NCI-H2029 (cell line): ENCODE measurements at places on chromosomes 2 and 18.

DNA sequence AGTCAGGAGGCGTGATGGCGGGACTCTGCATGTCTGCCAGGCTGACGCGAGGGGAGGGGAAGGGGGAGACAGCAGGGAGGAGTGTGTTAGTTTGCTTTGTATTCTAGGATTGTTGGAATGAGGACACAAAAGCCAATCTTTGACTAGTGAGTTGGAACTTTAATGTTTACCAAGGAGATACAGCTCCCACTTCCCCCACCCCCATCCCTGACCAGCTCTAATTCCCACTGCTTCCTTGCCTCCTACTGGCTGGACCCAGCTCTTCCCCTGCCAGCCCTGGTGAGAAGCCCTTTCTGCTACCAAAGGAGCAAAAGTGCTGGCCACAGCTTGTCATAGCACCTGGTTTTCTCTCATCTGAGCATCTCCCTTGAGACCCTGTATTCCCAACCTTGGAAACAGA is 84.5 kb downstream of the CELF4 start:
- no peak for DNase-seq

DNA sequence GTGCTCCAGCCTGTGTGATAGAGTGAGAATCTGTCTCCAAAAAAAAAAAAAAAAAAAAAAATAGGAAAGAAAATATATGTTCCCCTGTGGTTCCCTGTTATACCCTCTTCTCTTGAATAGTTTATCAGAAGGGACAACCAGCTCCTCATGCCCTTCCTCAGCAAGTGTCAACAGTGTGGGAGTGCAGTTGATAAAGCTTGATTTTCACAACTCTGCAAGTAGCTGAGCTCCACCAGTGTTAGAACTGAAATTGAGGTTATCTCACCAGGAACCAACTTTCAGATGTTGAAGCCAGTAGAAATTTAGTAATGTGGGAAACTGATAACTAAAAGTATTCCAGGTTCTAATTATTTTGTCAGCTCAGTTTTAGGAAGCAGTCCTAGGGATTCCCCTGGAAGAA is 25.1 kb downstream of the NEDD4L start:
- DNase-seq = no peak

GRCh38 chr2:138829326-138829919 is 49.2 kb upstream of the NXPH2 start:
- DNase-seq = peak; percentile 24

DNA sequence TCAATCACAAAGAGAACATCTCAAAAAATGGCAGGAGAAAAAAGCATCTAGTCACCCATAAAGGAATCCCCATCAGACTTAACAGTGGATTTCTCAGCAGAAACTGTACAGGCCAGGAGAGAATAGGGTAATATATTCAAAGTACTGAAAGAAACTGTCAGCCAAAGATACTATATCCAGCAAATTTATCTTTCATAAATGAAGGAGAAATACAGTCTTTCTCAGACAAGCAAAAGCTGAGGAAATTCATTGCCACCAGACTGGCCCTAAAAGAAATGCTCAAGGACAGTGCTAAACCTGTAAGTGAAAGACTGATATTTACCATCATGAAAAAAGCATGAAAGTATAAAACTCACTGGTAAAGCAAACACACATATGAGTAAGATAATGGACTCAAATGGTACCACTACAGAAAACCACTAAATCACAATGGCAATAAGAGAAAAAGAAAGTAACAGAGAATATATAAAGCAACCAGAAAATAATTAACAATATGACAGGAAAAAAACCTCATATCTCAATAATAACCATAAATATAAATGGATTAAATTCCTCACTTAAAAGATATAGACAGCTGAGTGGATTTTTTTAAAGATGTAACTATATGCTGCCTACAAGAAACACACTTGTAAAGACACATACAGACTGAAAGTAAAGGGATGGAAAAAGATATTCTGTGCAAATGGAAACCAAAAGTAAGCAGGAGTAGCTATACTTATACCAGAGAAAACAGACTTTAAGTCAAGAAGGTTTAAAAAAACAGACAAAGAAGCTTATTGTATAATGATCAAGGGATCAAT is 83.4 kb upstream of the STK39 start:
- no peak for DNase-seq

DNA sequence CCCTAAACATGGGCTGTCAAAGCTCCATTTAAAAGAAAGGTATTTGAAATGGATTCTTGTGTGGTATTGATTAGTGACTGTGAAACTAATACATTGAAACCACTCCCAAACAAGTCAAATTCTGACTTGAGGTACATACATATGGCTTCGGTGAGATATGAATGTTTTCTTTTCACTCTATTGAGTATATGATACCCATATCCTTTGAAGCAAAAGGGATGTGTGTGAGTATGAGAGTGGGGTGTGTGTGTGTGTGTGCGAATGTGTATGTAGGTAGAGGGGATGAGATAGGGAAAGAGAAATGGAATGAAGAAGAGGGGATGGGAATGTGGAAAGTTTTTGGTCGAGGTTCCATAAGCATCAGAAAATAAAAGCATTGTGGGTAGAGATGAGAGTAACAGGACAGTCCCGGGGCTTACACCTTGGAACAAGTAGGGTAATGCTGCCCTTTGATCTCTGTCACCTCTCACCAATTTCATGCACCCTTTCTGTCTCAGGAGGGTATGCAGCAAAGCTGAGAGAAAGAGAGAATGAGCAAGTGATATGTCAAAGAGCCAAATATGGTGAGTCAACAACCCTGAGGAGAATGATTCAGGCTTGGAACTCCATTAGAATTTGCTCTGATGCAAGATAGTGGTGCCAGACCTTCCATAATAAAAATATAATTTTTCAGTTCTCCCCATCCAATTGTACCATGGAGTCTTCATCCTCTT is 64.0 kb upstream of the ZEB2 start:
- DNase-seq = no peak

DNA sequence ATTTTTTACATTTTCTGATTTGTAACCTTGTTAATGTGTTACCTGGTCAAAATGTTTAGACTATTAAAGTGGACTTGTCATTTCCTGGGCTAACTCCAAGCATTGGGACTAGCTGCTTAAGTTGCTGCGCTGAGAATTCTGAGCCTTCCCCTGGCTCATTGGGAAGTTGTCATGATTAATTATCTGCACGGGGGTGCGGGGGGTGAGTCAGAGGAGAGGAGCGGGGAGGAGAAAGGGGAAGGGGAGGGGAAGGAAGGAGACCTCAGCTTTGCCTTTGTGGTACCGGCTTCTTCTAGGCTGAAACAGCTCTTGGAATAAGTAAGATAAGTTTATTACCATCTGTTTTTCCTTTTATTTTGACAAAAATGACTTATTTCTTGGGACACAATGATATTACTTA is 52.9 kb upstream of the APCDD1 start:
- no peak for DNase-seq

GRCh38 chr2:2586931-2587330 is 255.9 kb upstream of the MYT1L start:
- no peak for DNase-seq

- peak; percentile 66 for DNase-seq
Measured at GRCh38 chr2:26503231-26503880, 25.4 kb upstream of the OTOF start.

- DNase-seq = no peak
Measured at GRCh38 chr18:48962252-48962993, 11.7 kb upstream of the SMAD7 start.

DNA sequence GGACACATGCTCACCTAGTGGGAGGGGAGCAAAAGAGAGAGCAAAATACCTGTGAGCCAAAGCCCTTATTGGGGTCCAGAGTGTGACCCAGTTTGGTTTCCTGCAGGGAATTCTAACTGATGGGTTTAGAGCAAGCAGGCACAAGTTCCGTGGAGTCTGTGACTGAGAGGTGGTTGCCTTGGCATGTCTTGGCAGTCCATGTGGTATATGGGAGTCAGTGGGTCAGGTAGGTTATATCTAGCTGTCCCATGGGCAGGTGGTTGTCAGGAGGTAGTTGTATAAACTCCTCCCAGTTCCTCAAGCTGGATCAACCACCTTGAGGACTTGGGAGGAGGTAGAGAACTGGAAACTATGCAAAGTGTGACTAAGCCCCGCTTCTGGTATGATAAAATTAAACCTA is 452.8 kb upstream of the VWC2L start:
- DNase-seq = no peak

DNA sequence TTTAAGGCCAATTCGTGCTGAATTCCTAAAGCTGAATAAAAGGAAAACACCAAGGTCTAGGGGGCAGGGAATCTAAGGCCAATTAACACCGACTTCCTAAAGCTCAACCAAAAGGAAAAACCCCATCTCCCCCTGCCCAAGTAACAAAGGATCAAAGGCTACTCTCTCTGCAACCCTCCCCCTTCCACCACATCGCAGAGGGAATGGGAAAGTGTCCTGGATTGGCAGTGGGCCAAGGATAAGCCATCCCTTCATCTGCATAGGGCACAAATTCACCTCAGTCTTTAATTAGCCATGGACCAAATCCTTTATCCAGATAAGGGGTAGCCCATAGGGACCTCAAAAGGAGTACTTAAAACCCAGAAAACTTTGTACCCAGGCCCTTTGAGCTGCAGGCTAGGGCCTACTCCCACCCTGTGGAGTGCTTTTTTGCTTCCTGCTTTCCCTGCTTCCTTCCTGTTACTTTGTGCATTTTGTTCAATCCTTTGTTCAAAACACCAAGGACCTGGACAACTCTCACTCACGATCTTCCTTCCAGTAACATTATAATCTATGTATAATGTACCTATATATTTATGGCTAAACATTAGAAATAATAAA is 2119.8 kb upstream of the CELF4 start:
- no peak for DNase-seq

- DNase-seq = no peak
Measured at GRCh38 chr2:38731684-38732221, 19.4 kb downstream of the SRSF7 start.

GRCh38 chr2:118202707-118203303 is 114.5 kb downstream of the INSIG2 start:
- DNase-seq = peak; percentile 20

DNA sequence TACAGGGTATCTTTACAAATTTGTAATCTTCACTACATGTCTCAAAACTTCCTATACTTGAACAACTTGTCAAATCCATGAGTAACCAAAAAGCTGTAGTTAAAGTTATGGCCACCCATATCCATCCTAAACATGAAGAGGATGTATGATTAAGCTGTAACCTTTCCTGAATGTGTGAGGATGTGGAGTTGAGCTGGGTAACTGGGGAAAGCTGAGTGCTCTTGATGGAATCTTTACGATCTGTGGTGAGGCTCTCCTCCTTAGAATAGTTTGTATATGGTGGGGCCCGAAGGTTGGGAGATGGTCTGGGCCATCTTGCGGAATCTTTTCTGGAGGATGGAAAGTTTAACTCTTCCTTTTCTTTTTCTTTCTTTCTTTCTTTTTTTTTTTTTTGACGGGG is 29.4 kb downstream of the DPP4 start:
- no peak for DNase-seq

- DNase-seq = no peak
Measured at GRCh38 chr2:206096876-206097275, 10.9 kb upstream of the INO80D start.

GRCh38 chr18:60018618-60019462 is 119.0 kb downstream of the PMAIP1 start:
- DNase-seq = no peak

DNA sequence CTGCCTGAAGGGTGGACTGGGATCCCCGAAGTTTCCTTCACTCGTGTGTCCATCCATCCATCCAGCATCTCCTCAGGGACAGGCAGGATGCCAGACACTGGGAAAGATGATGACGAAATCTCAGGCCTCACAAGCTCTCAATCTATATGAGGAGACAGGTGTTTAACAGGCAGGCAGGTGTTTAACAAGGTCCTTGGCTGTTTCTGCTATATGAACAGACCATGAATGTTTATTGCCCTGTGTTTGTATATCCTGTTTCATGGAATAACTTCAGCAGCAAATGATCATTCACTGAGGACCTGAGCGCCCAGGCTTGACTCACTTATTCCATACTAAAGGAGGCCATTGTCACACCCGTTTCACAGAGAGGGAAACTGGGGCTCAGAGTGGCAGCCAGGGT is 685.8 kb upstream of the HS6ST1 start:
- DNase-seq = peak; percentile 77

- peak; percentile 24 for DNase-seq
Measured at GRCh38 chr2:42369532-42370229, 8.7 kb upstream of the COX7A2L start.

DNA sequence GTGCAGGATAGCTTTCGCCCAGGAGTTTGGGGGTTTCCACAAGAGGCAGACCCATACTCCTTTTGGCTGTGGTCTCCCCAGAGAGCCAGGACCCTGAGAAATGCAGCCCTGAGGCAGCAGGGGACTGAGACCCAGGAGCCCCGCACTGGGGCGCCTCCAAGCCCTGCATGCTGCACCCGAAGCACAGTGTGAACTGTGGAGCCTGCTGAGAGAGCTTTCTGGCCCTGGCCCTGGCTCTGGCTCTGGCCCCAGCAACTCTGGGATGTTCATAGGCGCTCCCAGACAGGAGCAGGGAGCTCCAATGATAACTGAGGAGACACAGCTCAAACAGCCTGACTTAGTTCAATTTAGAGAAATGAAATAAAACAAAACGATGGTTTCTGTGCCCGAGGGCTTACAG is 96.4 kb upstream of the TEX51 start:
- no peak for DNase-seq

- DNase-seq = no peak
Measured at GRCh38 chr2:237412988-237413776, 782 bp downstream of the COL6A3 start.

DNA sequence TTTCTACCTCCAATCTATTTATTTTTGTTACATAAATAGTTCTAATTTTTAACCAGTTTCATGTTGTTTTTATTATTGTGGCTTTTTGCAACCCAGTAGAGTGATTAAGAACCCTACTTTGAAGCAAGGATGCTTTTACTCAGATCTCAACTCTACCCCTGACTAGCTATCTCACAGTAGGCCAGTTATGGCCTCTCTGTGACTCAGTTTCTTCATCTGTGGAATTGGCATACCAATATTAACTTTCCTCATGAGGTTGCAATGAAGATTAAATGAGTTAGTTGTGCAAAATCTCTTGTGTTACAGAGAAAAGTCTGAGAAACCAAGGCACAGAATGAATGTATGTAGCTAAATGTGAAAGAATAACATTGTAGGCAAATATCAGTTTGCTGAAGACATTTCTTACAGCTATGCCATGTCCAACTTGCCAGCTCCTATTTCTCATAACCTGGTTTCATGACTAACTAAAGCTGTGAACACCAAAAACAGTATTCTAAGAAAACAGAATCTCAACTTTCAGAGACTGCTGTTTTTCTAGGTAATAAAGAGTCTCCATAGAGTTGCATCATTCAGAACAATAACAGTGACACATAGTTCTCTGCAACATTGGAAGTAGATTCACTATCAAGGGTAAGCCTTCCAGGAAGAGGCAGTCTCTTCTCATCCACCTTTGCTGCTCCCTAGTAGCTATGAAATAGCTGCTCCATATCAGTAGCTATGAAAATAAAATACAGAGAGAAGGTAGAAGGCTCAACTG is 33.2 kb upstream of the CYTIP start:
- DNase-seq = no peak
